ENCODE measurements at places on chromosomes 16 and 17.

- DNase-seq = no peak
Measured at GRCh38 chr17:73555199-73555960, 88.9 kb downstream of the SDK2 start.

GRCh38 chr17:31422443-31422842 lies 31.0 kb downstream of the RAB11FIP4 start:
- no peak for DNase-seq

GRCh38 chr17:63694229-63694949 lies 5.5 kb downstream of the LIMD2 start:
- no peak for DNase-seq

- DNase-seq = no peak
Measured at GRCh38 chr17:82227629-82228277, 1.1 kb upstream of the SLC16A3 start.

DNA sequence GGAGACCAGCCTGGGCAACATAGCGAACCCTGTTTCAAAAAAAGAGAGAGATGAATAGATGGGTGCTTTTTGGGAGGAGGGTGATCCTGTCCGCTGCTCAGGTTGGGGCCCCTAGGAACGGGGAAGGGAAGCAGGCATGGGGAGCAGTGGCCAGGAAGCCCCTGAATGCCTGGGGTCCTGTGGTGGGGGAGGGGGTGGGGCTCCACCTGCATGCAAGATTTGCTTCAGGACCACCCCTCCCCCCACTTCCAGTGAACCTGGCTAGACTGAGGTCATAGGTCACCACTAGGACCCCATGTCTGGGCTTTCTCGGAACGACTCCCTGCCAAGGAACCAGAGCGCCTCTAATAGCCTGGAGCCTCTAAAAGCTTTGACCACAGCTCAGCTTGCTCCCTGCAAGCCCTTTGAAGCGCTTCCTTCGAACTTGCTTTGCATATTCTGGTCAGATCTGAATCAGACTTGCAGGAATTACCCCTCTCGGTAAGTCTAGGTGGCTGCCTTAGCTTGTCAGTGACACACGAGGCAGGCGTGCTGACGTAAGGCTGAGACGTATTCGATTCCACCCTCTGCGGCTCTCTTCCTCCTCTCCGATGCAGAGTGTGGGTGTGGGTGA lies 3.7 kb downstream of the SOCS3 start:
- peak; percentile 33 for DNase-seq

DNA sequence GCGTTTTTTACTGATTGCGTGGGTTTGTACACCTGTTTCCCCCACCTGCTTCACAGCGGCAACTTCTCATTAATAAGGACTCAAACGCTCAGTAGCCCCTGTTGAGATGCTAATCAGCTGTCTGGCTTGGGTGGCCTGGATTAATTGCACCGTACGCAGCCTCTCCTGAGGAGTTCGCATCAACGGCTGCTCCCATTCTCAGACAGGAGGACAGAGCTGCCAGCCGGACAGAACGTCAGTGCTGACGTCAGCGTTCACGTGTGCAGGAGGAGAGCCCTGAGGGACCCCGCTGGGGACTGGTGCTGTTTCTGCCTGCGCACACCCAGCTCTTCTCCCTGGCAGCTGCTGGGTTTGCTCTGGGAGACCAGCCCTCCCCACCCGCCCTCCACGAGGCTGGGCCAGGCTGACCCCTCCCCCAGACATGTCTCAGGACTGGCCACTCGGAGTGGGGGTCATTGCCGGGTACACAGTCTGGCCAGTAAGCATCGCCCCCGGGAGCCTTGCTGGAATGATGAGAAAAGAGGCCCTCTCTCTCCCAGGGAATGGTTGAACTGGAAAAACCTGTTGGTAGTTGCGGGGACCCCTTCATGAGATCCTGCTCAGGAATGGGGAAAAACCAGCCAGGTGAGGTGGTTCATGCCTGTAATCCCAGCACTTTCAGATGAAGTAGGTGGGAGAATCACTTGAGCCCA lies 5.7 kb upstream of the BANP start:
- peak; percentile 45 for DNase-seq

GRCh38 chr16:75116081-75116910 lies at the start of gene LDHD:
Gene LDHD (minus strand): TSS chr16:75116780. CDS start chr16:75116720, 60 bp downstream.
- DNase-seq = peak; percentile 75

GRCh38 chr17:60138769-60139437 lies 10.9 kb upstream of the CA4 start:
- DNase-seq = no peak

DNA sequence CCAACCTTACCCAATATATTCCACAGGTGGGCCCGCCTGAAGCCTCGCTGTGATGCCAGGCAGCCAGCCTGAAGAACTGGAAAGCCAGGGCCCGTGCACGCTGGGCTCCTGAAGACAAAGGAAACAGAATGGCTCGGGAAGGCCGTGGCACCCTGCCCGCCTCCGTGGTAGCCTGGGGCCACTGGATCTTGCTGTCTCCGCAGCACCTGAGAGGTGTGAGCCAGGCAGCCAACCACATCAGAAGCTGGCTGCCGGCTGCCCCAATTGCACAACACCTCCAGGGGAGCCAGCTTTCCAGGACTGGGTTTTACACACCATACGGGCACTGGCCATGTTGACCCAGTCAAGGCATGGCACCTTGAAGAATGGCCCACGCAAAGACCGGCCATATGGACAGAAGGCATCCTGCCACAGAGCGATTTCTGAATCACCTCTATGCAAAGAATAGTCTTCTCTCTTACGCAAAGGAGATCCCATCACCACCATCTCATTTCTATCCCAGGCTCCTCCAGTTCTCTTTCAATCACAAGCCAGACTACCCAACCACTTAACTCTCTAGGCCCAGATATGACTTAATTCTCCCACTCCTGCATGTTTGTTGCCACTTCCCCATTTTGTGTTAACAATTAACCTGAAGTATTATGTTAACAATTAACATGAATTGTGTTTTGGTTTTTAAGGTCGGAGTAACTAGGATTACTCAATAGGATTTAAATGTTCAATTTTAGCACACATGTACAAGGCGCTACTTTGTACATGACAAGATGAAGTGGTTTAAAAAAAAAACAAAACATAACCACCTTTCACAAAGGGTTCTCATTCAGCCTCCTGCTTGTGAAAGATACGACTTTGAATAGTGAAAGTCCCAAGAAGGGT lies 32.1 kb downstream of the ZFHX3 start:
- no peak for DNase-seq

Measured in hematopoietic multipotent progenitor cell treated with erythropoietin and hydrocortisone succinate and interleukin-3 and kit ligand, for 8 days (in vitro differentiated cells).